SK-N-SH treated with all-trans-retinoic acid at 6 μM for 48 hours (cell line): ENCODE measurements at places on chromosomes 2 and 18.
A peak's percentile ranks its signal among the peaks of the same experiment; 100 is the strongest.

- ATAC-seq: no peak
Observed at GRCh38 chr18:4797002-4797685, 342.0 kb upstream of the DLGAP1 start.

- no peak for ATAC-seq
Observed at GRCh38 chr2:127121776-127122176, 14.8 kb upstream of the BIN1 start.

DNA sequence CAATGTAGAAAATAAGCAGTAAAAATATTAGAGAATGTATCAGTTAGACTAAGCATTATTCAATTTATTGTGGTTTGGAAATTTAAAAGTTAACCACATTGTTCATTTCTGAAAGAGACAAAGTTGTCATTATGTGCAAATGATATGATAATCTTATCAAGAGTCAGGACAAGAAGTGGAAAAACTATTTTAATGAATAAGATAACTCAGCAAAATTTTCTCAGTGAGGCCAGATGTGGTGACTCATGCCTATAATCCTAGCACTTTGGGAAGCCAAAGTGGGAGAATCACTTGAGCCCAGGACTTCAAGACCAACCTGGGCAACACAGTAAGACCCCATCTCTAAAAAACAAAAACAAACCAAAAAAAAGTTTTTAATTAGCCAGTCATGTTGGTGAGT, 39.5 kb upstream of the CERS6 start:
- ATAC-seq: no peak

- ATAC-seq: no peak
Observed at GRCh38 chr2:217048730-217049129, 188.9 kb upstream of the TNP1 start.

DNA sequence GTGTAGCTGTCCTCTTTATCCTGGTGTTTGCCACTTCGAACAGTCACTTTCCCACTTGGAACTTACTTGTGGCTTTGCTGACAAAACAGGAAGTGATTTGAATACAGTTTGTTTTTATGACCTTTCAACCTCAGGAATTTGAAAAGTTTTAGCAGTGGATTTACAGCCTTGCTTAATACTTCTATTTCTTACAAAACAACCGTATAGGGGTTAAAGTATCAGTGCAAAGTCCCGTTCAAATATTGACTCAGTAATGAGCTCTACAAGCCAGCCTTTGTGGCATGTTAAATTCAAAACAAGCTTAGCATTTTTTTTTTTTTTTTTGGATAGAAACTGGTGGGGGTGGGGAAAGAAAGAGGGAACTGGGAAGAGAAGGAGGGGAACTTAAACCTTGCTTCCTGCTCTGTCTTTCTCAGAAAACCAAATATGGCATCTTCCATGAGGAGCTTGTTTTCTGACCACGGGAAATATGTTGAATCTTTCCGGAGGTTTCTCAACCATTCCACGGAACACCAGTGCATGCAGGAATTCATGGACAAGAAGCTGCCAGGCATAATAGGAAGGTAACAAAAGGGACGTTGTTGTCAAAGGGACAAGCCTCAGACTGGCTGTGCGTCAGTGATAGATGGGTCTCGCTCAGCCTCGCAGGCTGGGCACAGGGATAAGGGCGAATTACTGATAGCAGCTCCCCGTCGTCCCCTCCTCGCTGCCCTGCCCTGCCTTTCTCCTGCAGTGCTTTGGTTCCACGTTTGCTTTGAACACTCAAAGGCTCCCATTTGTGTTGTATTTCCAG, at the start of gene HNMT:
Gene HNMT (plus strand): TSS at position 408 of the 793 bp plus-strand sequence. CDS start 19 bp downstream, at position 427.
- ATAC-seq: peak; percentile 75

GRCh38 chr2:241906826-241907570, 37.5 kb downstream of the RTP5 start:
- ATAC-seq: no peak

- ATAC-seq: no peak
Observed at GRCh38 chr2:39919511-39920306, 140.7 kb upstream of the THUMPD2 start.

- peak; percentile 82 for ATAC-seq
Observed at GRCh38 chr2:190718652-190719526, 70.0 kb downstream of the NAB1 start.

DNA sequence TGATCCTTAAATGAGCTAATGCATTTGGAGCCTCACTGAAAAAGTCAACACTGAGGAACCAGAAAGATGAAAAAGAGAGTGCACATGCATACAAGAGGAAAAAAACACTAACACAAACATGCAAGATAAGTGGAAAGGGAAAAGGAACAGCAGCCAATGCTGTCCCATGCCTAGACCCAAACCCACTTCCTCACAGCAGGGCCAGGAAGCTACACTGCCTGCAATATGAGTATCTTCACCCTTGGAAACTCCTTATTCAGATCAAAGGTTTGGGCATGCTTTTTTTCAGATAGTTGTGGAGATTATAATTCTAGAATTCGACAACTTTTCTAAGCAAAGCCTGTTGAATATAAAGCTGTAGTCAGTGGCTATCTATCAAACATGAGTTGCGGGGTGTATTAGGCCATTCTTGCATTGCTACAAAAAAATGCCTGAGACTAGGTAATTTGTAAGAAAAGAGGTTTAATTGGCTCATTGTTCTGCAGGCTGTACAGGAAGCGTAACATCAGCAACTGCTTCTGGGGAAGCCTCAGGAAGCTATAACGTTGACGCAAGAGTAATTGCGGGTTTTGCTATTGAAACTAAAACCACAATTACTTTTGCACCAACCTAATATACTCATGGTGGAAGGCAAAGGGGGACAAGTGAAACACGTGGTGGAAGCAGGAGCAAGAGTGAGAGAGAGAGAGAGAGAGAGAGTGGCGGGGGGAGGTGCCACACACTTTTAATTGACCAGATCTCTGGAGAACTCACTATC, 138.2 kb downstream of the MBD2 start:
- no peak for ATAC-seq

DNA sequence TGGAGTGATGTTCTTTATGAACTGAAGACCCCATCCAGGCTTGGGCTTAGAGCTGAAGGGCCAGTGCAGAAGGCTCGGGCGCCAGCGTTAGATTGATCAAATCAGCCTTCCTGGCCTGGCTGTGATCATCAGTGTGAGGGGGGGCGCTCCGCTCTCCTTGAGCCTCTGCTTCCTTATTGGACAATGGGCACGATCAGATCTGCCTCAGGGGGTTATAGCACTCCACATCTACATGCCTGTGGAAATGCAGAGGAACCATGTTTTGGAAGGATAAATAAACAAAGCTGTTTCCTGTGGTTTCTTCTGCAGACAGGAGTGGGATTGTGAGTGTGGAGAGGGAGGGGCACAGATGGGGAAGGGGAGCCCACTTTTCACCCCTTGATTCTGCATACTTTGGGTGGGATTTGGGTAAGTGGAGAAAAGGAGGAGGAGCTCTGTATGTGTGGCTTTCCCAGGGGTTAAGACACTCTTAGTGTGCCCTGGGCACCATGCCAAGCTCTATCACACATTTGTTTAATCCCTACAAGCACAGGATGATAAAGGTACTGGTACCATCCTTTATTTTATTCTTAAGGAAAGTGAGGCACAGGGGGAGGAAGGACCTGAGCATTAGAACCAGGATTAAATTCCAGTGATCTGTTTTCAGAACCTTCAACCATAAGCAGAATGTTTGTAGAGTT, 150.5 kb downstream of the EN1 start:
- ATAC-seq: no peak

DNA sequence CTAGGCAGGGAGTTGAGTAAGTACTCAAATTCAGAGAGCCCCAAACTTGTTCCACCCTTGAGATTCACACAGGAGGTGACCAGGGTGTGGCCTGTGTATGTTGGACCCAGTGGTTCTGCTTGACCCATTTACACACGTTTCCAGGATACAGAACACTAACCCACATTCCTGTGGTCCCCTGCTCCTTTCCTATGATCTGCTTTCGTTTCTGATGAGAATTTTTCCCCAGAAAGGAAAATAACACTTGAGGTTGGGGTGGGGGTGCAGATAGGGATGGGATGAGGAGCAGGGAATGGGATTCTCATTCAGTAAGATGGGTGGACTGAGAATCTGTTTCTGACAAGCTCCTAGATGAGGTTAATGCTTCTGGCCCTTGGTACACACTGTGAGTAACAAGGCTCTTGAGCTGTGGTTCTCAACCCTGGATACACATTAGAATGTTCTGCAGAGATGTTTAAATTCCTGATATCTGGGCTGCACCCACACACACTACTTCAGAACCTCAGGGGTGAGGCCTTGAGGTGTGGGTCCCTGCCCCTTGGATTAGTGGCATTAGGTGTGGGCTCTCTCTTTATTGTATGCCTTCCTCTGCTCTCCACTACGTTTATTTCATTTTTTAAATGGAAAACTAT, 58.4 kb downstream of the TPGS2 start:
- no peak for ATAC-seq

- ATAC-seq: no peak; the same call in 2 of the 3 replicates
Observed at GRCh38 chr2:203261326-203262159, 22.7 kb downstream of the CYP20A1 start.

DNA sequence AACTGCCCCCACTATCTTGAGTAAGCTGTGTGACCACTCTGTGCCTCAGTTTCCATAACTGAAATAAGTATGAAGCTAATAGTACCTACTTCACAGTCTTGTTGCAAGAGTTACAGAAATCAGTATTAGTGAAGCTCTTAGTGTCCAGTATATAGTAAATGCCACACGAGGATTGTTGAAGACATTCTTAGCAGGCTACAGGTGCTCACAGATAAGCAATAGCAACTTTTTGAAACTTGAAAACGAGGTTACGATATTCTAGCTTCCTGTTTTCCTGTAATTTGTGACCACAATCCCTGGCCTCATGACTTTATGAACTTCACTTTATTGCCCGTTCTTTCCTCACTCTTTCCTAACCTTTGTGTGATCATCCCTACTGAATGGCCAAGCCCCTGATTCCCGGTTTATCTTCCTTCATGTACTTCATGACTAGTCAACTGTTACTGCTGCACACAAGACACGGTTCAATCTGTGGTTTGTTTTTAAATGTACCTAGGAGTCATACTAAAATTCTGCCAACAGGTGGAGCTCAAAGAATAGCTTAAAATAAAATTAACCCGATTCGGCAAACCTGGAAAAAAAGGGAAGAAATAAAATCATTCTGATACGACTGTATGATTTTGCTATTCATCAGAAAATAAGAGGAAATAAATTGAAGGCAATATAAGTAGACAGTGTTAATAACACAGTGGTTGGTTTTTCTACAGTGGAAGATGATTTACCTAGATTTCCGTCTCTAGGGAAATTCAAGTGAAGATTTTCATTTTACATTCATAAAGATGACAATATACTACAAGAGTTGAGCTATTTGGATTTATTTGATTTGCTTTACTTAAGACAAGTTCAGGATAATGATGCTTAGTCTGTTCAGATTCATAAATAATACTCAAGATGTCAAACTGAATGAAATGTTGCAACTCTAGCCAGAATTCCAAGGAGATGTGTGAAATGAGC, 38.1 kb upstream of the STAT1 start:
- ATAC-seq: peak; percentile 75

DNA sequence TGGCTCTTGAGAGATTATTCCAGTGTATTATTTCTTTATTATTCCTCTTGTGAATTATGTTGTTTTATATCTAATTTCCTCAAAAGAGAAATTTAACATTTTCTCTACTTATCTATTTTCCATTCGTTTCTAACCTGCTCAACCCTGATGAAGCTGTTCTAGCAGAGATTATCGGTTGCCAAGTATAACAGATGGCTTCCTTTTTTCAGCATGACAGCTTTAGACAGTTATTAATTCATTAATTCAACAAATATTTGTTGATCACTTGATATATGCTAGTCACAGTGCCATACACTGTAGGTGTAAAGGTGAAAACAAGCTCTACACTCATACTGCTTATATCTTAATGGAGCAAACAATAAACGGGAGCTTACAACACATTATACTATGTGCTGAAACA, 137.9 kb upstream of the UBE2E3 start:
- ATAC-seq: no peak

GRCh38 chr2:23037596-23037995, 347.4 kb upstream of the KLHL29 start:
- no peak for ATAC-seq

DNA sequence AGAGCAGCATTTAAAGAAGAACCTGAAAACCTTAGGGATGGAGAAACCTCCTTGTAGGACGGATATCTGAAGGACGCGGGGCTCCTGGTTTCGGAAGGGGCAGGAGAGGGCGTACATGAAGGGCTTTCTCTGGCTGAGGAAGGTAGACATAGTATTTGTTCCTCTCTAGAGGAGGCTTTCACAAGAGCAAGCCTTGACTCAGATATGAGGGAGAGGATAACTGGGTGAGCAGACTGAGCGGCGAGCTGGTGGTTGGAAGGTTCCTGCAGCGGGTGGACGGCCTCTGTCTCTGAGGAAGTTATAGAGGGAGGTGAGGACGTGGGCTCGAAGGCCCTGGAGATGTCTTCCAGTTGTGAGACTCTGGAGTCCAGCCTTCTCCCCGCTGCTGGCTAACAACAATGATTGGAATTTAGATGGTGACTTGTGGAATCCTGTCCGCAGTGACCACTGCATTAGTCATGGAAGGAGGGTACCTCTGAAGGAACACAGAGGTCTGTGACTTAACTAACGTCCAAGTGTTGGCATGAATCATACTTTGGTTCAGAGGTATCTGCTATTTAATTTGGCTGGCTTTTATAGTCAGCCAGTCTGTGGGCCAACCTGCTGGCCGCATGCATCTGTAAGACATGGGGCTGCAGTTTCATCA, 80.9 kb downstream of the ASAP2 start:
- peak; percentile 90 for ATAC-seq

- ATAC-seq: peak; percentile 98
Observed at GRCh38 chr2:17171446-17172049, 346.7 kb downstream of the RAD51AP2 start.

- ATAC-seq: peak; percentile 84
Observed at GRCh38 chr2:23939987-23940717, at the start of gene UBXN2A. Gene UBXN2A (plus strand): TSS chr2:23940463. CDS start chr2:23958315, 17,852 bp downstream.

- no peak for ATAC-seq
Observed at GRCh38 chr2:67289271-67289670, 107.9 kb upstream of the ETAA1 start.

DNA sequence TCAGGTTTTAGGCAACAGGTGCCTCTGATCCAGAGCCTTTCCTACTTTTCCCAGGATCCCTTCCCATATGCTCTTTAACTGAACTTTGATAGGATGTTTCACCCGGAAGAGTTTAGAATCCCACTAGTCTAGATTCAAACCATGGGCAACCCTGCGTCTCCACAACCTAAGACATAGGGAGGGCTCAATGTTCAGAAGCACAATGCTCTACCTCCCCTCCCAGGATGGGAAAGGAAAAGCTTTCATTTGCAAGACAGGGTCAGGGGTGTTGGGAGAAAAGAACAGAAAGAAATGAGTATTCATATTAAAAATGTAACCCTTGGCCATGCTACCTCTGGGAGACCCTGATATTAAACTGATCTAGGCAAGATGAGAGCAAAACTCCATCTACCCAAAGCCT, 230.4 kb downstream of the MREG start:
- ATAC-seq: no peak

- ATAC-seq: no peak
Observed at GRCh38 chr2:70161069-70161534, 29.7 kb downstream of the C2orf42 start.

DNA sequence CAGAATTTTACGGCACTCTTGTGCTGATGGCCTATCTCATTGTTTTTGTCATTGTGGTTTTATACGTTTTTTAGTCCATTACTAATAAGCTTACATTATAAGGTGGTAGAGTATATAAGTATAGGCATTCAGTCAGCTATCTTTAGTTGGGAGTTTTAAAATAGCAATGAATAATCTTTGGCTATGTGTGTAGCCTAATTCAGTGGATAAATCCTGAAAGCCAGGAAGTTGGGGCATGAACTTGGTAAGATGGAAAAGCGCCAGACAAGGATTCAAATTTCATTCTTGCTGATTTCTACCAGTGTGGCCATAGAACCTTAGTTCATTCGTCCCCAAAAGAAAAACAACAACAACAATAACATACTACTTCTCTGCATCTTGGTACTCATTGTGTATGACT, 31.2 kb downstream of the EPC2 start:
- ATAC-seq: no peak; the same call in 2 of the 3 replicates

GRCh38 chr2:10191554-10191953, 69.0 kb downstream of the RRM2 start:
- no peak for ATAC-seq
